T follicular helper cell (primary cell): ENCODE measurements at places on chromosomes 13 and 19.

GRCh38 chr19:21264416-21264815 lies 64.8 kb downstream of the ZNF708 start:
- no peak for DNase-seq

DNA sequence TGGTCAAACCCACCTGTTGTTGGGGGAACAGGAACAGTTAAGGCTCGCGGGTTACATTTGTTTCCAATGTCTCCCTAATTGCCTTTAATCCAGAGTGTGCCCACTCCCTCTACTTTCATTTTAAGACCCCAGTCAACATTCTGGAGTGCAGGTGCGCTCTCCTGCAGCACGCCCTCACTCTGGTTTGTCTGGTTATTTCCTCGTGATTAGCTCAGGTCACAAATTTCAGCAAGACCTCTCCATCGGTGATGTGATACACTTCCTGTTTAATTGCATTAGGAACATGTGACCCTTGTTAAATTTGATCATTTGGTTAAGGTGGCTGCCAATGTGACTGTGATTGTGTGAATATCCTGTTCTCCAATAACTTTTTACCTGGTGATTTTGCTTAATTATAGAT lies 53.0 kb downstream of the TEX29 start:
- no peak for DNase-seq

- peak; percentile 62 for DNase-seq
Observed at GRCh38 chr19:46542428-46543230, 47.0 kb upstream of the PNMA8B start.

GRCh38 chr13:23921451-23921888 lies 24.2 kb upstream of the C1QTNF9B start:
- no peak for DNase-seq

- no peak for DNase-seq
Observed at GRCh38 chr13:42996584-42996983, 4.5 kb upstream of the EPSTI1 start.

DNA sequence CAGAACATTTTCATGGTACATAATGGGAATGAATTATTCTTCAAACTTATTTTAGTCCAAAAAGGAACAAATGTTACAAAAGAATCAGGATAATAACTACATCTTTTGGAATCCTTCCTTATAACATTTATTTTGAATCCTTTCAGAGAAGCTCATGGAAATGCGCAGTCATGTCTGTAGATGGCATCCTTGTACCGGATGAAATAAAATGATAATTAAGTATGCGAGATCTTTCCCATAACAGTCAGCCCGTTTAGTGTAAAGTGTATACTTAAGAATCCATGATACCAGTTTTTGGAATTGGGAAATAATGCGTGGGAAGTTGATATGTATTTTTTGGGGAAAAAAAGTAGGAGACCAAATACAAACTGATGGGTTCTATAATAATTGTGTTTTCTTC lies 418.8 kb downstream of the GPC5 start:
- no peak for DNase-seq

DNA sequence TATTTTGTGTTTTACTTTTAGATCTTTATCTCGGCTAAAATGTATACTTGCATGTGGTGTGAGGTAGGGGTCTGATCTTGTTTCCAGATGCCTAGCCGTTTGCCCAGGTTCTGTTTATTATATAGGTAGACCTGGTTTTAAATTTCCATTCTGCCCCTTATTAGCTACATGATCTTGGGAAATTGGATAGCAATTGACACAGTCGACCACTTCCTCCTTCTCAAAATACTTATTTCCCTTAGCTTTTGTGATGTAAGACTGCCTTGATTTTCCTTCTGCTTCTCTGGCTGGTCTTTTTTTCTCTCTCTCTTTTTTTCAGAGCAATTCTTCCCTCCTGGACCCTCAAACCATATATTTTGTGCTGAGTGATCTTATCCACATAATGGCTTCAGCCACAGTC lies 3.0 kb upstream of the PGLYRP1 start:
- DNase-seq: no peak

- DNase-seq: no peak
Observed at GRCh38 chr13:20195801-20196200, 3.1 kb upstream of the GJB2 start.

GRCh38 chr13:60881507-60881906 lies 484.5 kb downstream of the TDRD3 start:
- DNase-seq: no peak

- no peak for DNase-seq
Observed at GRCh38 chr19:43934055-43934984, 762 bp downstream of the ZNF45 start.

- no peak for DNase-seq
Observed at GRCh38 chr19:13633109-13633508, 126.8 kb upstream of the CACNA1A start.

- DNase-seq: no peak
Observed at GRCh38 chr13:63393112-63393511, 1977.5 kb upstream of the PCDH20 start.

DNA sequence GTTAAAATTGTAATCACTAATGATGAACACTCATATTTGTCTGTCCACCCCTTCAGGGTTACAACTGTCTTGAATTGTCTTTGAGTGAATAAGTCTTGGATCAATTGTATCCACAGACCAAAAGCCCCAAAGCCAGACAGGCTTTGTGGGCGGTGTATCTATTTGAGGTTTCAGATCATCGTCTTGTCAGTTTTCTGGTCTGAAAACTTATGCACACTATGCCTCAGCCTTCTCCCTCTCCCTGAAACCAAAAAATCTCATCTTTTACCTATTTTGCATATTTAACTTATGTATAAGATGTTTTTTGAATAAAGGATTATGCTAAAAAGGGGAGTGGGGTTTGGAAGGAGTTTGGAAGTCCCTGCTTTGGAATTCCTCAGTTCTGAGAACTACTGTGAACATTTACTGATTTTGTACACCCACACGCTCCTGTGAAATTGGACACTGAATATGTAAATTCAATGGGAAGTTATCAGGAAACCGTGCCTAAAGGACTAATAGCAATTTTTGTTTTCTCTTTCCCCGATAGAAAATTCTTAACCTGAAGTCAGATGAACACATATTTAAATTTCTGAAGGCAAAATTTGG lies 52.1 kb downstream of the DPY19L3 start:
- no peak for DNase-seq

DNA sequence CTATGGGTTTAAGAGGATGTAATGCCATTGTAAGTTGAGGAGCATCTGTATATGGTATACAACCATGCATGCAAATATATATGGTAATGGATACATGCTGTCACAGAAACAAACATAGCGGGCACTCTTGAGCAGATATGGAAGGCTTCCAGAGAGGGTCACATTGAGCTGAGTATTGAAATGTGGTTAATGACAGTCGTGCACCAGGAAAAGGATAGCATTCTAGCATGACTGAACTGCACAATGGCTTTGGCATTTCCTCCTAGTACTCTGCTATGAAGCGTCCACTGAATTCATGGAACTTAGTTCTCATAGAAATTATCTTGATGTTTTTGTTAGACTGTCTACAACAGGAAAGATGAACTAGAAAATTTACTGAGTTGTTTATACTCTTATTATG lies 25.2 kb downstream of the DGKH start:
- DNase-seq: no peak

- no peak for DNase-seq
Observed at GRCh38 chr13:113927661-113928581, 46.0 kb downstream of the C13orf46 start.

DNA sequence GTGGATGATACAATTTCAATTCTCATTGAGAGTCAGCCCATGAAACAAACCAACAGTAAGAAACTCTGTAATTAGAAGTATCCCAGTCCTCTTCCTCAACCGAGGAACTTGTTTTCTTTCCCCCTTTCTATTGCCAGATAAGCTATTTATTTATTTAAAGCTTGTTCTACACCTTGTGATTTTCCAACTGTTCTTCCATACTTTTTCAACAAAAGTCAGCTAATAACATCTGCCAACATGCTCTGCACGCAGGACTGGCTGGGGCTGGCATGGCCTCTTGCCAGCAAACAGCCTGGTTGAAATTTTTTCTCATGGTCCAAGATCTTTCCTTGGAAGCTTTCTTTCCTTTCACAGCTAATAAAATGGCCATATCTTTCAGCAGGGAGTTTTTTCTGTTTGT lies 2.9 kb upstream of the IRS2 start:
- DNase-seq: no peak

DNA sequence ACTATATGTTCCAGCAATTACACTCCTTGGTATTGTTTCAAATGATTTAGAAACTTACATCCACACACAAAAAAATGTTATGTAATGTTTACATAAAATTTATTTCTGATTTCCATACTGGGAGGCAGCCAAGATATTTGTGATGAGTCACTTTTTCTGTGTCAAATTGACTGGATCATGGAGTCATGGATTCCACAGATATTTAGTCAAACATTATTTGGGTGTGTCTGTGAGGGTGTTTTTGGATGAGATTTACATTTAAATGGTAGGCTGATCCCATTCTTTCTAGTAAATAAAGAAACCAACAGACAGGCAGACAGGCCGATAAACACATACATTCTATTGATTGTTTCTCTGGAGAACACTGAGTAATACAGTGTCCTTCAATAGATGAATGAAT lies 562.8 kb downstream of the SLITRK6 start:
- no peak for DNase-seq

- DNase-seq: peak; percentile 11
Observed at GRCh38 chr19:13163609-13164342, 13.6 kb downstream of the IER2 start.

GRCh38 chr19:56720281-56720680 lies 48.7 kb upstream of the ZNF835 start:
- DNase-seq: no peak

DNA sequence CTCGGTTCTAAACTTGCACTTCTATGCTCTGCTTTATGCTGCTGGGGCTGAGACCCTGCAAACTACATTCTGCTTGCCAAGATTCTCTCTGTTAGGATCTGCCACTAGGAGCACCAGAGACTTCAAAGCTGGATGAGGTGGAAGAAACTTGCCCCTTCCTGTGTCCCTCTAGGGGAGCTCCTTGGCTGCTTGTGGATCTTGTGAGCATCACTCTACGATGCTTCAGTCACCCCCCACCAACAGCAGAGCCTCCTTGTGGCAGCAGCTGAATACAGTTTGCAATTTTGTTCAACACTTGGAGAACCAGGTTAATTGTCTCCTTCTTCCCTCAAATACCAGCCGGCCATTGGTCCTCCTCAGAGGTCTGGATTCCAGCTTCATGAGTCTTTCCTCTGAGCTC lies 310.6 kb downstream of the FGF14 start:
- no peak for DNase-seq

DNA sequence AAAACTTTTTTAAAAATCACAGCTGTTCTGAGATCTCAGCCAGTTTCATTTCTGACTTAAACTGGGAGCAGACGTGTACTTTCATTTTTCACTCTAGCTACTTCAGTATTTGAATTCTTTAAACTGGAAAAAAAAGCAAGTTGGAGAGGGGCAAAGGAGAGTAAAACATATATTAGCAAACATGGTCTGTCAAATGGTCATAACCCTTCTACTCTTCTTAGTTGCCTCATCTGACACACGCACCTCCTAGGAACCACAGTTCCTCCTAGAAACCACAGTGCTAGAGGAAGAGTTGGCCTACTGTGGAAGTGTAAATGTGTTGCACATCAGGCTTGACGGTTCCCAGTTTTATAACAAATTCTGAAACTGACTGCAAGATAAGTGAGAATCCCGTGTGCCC lies 47.2 kb downstream of the TM9SF2 start:
- DNase-seq: no peak

- DNase-seq: no peak
Observed at GRCh38 chr13:95987841-95988240, 65.4 kb downstream of the UGGT2 start.

- no peak for DNase-seq
Observed at GRCh38 chr13:98050041-98050466, 92.8 kb upstream of the FARP1 start.

GRCh38 chr19:17487284-17488121 lies 17.2 kb downstream of the SLC27A1 start:
- no peak for DNase-seq

- DNase-seq: no peak
Observed at GRCh38 chr19:4053423-4054324, 13.0 kb downstream of the ZBTB7A start.

DNA sequence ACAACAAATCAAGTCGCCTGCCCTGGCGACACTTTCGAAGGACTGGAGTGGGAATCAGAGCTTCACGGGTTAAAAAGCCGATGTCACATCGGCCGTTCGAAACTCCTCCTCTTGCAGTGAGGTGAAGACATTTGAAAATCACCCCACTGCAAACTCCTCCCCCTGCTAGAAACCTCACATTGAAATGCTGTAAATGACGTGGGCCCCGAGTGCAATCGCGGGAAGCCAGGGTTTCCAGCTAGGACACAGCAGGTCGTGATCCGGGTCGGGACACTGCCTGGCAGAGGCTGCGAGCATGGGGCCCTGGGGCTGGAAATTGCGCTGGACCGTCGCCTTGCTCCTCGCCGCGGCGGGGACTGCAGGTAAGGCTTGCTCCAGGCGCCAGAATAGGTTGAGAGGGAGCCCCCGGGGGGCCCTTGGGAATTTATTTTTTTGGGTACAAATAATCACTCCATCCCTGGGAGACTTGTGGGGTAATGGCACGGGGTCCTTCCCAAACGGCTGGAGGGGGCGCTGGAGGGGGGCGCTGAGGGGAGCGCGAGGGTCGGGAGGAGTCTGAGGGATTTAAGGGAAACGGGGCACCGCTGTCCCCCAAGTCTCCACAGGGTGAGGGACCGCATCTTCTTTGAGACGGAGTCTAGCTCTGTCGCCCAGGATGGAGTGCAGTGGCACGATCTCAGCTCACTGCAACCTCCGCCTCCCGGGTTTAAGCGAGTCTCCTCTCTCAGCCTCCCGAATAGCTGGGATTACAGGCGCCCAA lies at the start of gene LDLR:
Gene LDLR, plus strand, starts transcription at position 210 of the 760 bp plus-strand sequence. Its CDS starts 86 bp downstream, at position 296.
- DNase-seq: peak; percentile 71

DNA sequence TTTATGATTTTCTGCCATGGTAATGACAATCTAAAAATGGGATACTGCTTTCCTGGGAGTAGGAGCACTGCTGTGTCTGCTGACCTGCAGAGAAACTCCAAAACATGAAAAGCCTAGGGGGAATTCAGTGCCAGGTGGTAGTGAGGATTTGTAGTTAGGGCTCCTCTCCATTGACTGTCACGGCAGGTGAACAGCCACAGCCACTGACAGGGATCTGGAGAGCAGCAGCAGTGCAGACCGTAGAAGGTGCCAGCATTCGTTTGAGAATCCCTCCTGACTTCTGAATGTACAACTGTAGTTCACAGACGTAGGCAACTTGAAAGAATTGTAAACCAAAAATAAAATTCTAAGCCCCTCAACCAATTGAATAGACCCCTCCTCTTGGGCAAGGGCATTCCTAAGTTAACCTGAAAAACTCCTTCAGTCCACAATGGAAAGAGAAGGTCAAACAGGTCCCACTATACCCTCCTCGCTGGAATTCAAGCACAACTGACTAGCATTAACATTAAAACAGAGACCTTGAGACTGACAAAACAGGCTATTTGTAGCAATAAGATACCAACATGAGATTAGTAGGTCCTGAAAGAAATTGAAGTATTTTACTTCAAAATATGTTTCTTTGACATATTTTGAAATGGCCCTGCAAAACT lies 1328.8 kb downstream of the OLFM4 start:
- no peak for DNase-seq

GRCh38 chr19:34669305-34669704 lies 7.7 kb downstream of the SCGB2B2 start:
- no peak for DNase-seq

- DNase-seq: peak; percentile 64
Observed at GRCh38 chr19:9586764-9587163, 2.5 kb upstream of the ZNF121 start.

GRCh38 chr13:86447479-86447878 lies 648.3 kb upstream of the SLITRK6 start:
- no peak for DNase-seq
